ENCODE measurements at places on chromosomes 3 and 15.

GRCh38 chr3:104832530-104832929, 534.2 kb upstream of the ALCAM start:
- DNase-seq: no peak

GRCh38 chr3:71066356-71066755, 517.2 kb downstream of the FOXP1 start:
- peak; percentile 56 for DNase-seq

DNA sequence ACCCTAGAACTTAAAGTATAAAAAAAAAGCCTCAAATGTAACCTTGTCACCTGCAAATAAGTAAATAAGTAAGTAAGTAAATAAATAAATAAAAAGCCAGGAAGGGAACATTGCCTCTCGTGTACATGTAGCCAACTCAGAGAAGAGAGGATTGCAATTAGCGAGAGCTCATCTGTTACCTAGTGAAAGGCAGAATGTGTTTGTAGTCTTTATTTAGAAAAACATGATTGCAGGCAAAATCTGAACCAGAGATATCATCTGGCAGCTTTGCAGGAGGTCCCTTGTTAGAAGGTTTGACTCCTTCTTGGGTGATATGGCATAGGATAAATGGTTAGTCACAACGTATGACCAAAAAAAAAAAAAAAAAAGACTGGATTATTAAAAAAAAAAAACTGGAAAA, 71.6 kb upstream of the SYN2 start:
- DNase-seq: no peak

GRCh38 chr3:131620977-131621376, 118.2 kb upstream of the MRPL3 start:
- DNase-seq: no peak

- peak; percentile 0 for DNase-seq
These were observed 871.5 kb downstream of the DIPK2A start for GRCh38 chr3:144843099-144843498.

DNA sequence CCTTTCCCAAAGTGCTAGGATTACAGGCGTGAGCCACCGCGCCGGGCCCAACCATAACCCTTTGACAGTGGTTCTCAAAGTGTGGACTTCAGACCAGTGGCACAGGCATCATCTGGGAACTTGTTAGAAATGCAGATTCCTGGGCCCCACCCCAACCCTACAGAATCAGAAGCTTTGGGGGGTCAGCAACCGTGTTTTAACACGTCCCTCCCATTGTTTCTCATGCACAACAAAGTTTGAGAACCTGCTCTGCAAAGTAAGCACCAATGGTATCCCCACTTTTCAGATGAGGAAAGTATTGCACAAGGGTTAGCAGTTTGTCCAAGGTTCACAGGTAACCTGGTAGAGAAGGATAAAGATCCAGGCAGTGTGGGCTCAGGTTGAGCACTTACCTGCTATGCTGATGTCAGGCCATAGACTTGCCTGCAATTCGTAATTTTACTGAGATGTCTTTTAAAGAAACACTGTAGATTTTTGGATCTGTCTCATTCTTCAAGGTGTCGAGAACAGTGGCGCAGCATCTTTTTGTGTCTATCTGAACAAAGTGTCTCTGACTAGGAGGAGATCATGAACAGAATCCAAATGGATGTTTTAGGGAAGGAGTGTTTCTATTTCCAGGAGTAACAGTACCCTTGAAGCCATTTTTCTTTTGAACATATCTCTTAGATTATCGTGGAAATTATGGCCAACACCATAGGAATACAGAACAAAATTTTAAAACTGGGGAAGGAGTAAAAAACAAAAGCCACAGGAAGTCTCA, 2.5 kb downstream of the GXYLT2 start:
- DNase-seq: peak; percentile 35

GRCh38 chr15:63029676-63030075, 12.9 kb upstream of the TPM1 start:
- no peak for DNase-seq

DNA sequence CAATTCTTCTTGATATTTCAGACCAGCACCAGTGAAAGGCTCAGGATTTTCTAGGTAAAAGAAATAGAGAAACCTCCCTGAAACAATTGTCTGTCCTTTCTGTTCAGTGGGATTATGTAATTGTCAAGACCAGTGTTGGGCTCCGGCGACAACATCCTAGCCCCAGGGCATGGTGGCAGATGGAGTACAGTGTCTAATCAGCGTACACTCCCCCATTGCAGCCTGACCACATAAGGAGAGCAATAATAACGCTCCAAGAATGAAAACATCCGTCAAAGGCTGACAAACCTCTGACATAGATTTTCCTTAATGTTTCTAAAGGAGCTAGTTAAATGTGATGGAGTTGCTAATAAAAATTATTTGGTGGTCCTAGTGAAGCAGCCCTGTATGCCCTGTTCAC, 144.6 kb downstream of the EBLN2 start:
- peak; percentile 78 for DNase-seq

DNA sequence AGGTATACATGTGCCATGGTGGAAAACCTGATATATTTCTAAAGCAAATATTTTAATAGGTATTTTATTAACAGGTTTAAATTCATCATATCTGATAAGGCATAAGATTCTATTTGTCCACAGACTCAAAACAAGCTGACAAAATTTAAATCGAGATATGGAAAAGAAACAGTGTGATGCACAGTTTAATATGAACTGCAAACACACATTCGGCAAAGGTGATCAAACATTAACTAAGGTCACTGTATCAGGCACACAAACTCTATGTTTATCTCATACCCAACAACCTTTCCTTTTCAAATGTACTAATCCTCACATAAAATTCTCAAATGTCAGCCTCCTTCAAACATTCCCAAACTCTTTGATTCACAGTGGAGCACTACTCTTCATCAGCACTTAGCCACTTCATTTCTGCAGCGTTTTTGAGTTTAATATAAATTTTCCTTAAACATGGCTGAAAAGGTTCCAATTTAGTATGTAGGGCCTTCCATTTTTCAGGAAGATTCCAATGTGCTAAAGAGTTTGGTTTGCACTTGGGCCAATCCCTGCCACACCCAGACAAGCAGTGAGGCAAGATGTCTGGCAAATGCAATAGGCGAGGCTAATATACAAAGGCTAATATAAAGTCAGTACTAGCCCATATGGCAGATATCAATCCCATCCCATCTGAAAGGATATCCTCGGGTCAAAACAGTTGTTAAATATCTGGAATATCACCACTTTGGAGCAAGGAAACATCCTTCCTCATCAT, 84.6 kb downstream of the GBE1 start:
- no peak for DNase-seq

GRCh38 chr3:40617084-40617483, 92.3 kb downstream of the ZNF621 start:
- no peak for DNase-seq

DNA sequence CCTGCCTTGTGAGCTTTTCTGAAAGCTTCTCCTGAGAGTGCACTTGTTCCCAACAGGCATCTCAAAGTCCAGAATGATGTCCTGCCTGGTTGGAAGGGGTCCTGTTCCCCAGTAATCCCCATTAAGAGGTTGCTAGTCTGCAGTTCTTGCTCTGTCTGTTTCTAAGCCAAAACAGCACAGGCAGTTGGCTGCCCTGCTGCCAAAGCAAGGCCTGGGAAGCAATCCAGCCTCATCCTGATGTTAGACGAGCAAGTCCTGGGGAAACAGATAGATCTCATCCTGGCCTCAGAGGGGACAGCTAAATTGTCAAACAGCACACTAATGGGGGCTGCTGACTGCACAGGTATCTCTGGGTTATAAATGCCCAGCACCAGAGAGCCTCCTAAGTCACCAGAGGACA, 198.0 kb downstream of the EPHB1 start:
- no peak for DNase-seq

DNA sequence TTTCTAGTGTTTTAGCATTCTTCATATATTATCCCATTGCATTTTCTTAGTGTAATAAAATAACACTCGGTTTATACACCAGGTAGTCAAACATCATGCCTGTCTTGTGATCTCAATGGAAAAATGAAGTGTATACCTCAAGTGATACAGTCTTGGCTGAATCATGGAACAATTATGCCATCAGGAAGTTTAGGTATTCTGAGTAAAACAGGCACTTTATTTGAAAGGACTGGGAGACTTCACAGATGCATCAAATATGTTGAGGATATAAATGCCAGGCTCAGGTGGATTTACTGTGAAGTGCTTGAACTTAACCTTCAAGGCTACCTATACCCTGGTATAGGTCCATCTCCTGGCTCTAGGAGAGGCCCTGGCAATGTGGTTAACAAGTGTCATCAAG, 8.5 kb downstream of the TGFBR2 start:
- no peak for DNase-seq

DNA sequence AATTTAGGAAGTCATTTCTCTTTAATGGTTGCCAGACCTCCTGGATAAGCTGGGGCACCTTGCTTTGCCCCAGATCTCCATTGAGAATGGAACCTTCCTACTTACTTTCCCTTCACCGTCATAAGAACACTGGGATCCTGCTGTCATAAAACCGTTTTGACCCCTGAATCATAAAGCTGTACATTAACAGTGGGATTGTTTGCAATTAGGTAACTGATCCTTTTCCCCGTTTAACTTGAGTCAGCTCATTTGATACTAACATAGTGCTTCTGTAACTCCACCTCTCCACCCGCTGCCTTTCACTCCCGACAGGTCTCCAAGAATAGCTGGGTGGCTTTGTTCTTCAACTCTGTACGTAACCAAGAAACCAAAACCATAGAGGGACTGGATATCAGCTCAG, 308.2 kb upstream of the WNT5A start:
- DNase-seq: peak; percentile 67

- peak; percentile 94 for DNase-seq
These were observed at the start of gene RARB for GRCh38 chr3:25427942-25428788. TSS of gene RARB (plus strand) at chr3:25428263. CDS start at chr3:25428732, 469 bp downstream.

DNA sequence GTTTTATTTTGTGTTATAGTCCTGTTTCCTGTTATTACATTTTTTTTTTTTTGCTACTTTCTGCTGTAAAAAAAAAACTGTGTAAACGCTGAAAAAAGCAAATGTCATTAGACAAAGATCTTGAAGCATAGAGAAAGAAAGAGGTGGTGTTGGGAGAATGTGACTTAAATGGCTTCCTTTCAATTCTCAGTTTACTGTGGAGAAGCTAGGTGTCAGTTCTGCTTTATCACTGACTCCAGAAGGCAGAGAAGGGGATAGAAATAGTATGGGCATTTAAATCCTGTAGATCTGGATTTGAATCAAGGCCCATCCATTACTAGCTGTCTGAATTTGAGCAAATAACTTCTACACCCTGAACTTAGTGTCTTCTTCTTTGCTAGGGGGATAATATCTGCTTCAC, 23.0 kb downstream of the PPM1L start:
- no peak for DNase-seq

- no peak for DNase-seq
These were observed 742 bp downstream of the TNK2 start for GRCh38 chr3:195907684-195907933.

DNA sequence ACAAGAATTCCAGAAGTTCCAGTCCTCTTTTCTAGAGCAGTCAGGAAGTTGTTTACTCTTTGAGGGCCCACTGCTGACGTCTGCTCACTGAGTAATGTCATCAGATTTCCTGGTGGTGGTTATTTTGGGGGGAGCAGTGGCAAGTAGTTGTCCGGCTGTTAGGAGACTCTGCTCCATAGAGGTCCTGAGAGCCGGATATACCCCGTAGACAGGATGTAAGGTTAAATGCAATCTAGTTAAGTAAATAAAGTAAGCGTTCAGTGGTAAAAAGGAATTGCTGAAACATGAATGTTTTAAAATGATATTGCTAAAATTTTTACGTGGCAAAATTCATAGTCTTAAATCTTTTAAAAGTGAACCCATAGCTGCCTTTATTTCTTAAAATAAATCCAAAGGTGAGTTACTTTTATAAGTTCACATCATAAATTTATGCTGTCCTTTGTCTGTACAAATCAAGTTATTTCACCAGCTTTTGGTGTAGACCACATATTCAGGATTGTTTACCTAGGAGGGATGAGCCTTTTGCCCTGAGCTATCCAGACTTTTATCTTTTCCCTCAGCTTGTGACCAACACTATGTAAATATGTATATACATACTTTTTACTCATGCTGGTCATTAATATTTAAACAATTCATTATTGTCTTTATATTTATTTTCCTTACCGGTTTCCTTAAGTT, 65.8 kb downstream of the PDE8A start:
- DNase-seq: peak; percentile 77

DNA sequence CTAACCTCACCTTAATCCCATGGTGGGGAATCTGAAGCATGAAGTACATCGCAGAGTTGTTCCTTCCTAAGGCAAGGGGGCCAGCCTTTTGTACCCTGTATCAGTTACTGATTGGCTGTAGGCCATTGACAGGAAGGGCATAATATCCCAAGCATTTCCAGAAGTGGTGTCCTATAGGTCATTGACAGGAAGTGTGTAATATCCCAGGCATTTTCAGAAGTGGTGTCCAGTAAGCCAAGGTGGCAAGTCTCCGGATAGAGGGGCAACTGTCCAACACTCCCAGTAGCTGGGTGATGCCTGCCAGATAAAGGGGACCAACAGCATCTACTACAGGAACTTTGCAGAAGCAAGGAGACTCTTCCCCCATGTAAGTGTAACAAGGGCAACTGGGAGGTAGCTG, 52.1 kb upstream of the MYRIP start:
- no peak for DNase-seq

DNA sequence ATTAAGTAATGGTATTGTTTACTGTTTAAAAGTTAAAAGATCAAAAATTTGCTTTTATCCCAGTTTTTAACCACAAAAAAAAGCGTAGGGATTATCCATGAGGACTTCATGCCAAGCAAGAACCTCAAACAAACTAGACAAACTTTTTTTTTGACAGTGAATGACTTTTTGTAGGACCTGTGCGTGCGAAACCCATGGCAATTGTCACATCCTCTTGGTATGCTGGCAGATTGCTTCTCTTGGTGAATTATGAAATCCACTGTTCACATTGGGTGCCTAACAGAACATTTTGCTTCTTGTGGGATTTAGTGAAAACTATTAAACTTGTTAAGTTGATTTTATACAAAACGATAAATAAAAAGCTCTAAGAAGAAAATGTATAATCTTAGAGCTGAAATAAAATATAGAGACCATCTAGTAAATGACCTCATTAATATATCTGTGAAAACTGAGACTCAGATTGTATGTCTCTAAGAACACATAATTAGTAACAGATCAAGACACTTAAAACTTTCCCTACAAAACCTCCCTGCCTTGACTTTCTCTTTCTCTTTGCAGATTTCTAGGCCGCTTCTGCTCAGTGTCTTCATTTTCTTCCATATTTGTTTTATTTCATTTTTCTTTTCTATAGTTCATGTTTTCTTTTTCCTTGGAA, 87.3 kb upstream of the CGNL1 start:
- DNase-seq: no peak

GRCh38 chr3:194866236-194866635, 180.6 kb downstream of the FAM43A start:
- DNase-seq: no peak

Measured in NCI-H69 (cell line).